ENCODE measurements at places on chromosomes 2 and 18.

GRCh38 chr2:53515435-53516332, 251.9 kb upstream of the CHAC2 start:
- no peak for DNase-seq

- DNase-seq = no peak
Observed at GRCh38 chr2:143841935-143842334, 678.0 kb downstream of the ZEB2 start.

GRCh38 chr18:42141439-42141838, 186.4 kb downstream of the PIK3C3 start:
- no peak for DNase-seq

GRCh38 chr2:233699424-233700027, 6.8 kb downstream of the UGT1A6 start:
- DNase-seq = no peak

DNA sequence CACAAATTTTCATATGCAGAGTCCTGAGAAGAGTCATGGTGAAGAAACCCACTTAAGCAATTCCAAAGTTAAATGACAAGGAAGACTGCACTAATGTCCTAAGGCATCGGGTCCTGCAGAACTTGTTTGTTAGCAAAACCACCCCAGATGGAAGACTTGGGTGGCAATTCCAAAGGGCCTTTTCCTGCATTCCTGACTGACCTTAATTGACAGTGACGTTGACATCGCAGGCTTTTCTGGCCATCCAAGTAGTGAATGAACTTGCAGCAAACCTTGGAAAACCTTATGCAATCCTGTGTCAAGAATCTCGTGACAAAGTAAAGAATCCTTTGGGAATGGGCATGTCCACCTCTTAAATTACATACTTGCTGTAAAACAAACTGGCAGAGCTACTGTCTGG, 112.5 kb upstream of the SH3BP4 start:
- DNase-seq = no peak

DNA sequence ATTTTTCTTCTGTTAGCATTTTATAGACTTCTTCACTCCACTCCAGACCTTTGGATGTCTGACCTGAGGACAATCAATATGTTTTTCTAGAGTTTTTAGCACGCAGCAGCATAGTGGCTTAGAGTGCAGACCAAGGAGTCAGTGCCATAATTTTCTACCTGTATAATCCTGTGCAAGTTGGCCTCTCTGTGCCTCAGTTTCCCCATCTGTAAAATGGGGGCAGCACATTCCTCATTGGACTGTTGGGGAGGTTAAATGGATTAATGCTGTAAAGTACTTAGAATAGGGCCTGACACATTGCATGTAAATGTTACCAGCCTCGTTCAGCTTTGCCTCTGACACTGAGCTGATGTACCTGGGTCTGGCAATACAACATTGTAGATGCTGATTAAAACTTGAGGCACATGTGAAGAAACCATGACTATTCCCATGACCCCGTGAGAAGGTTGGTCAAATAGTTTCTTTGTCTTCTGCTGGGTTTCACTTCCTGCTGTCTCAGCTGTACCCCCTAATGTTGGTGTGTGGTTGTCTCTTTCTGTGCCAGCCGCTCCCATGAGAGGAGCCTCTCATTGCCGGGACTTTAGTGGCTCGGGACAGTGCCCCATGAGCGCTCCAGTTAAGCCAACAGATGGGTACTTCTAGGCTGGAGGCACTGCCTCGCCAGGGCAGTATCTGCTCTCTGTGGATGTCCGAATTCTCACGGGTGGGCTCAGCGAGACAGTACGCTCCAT, 125.3 kb downstream of the SH3RF3 start:
- no peak for DNase-seq

DNA sequence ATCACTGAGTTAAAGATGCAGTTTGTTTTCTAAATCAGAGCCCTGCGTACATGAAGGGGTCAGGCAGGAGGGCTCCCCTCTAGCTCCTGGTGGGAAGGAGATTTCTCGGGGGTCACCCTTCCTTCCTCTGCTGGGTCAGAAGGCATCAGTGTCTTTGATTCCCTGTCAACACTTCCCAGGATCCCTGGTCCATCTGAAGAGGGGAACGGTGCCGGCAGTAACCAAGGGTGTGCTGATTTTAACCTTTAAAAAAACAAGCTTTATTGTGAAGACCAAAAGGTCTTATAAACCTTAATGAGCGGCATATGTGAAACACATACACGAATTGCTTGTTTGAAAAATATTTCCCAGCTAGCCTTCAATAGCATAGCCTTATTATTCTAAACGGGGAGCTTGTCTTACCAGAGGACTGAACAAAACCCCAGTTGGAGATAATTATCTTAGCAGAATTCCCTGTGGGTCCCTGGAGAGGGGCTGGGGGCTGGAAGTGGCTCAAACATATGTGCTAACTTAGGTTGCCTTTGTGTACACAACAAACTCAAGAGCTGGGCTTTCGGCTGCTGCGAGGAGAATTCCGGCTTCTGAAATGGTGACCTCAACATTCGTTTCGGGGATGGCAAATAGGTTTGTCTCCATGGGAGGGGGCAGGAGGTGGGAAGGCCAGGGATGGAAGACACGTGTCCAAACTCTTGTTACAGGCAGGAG, 114.9 kb upstream of the MYCN start:
- no peak for DNase-seq
